Hematopoietic multipotent progenitor cell treated with erythropoietin and hydrocortisone succinate and interleukin-3 and kit ligand, for 6 days (in vitro differentiated cells): ENCODE measurements at places on chromosomes 16 and 17.

GRCh38 chr17:66692421-66692690, 142.6 kb upstream of the CACNG5 start:
- no peak for DNase-seq

DNA sequence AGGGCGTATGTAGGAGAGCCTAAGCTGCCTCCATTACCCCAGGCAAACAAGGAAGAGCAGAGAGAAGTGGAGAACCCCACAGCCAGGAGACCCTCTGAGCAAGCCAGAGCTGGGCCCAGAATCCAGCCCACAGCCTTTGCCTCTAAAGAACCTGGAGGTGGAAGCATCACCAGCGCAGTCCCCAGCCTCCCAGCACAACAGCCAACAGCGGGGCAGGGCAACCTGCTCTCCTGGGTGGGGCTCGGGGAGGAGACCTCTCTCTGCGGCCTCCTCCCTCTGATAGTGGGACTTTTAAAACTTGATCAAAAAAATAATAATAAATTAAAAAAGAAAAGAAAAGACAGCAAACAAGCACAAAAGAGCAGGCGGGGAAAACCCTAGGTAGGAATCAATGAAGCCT, 45.9 kb downstream of the AXIN2 start:
- DNase-seq: no peak

GRCh38 chr16:31301708-31302400, 42.1 kb downstream of the ITGAM start:
- DNase-seq: peak; percentile 82

DNA sequence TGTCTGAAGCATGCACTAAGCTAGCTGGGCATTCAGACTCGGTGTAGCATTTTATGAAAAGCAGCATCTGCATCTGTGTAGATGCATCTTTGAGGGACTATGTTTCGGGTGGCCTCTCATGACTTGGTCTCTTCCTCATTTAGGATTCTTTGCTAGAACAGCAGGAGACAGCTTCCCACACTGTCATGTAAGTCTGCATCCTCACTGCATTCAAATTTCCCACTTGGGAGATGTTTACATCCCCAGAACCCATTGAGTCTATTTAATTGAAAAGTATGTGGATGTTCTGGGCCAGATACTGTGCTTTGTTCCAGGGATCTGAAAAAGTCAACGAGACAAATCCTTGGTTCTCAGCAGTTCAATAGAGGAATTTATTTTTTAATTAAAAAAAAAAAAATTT, 198.6 kb upstream of the EEF2KMT start:
- DNase-seq: no peak

- DNase-seq: no peak
These were observed 197.6 kb downstream of the CDH13 start for GRCh38 chr16:82824408-82824807.

DNA sequence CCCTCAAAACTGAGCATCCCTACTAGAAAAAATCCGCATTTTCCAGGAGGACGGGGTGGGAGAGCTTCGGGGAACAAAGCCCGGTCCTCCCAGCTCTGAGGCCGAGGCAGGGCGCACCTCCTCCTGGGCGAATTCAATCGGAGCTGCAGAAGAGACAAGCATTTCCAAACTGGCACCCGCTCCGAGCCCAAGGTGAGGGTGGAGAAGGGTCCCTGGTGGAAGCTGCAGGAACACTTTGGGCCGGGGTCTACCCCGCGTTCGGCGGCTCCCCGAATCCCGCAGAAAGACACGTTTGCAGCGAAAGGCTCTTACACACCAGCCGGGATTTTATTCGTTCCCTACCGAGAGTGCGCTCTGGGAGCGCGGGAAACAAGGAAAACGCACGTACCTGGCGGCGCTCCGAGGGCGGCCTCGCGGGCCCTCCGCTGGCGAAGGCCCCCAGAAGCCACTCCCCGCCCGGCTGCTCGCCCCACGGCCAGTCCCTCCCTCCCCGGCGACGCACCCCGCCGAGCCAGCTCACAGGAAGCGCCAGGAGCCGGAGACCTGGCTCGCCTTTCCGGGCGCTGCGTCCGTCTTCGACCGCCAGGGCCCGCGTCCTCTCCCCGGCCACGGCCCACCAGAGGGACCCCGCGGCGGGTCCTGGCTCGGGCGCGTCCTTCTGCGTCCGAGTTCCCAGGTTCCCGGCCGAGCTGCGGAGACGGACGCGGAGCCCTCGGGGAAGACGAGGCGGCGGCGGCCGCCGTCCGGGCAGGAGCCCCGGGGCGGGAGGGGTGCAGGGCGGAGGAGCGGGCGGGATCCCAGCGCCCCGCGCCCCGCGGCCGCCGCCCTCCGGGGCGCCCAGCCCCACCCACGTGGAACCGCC, 49.8 kb upstream of the BAHCC1 start:
- peak; percentile 73 for DNase-seq
